Activated CD4-positive, CD25-positive, alpha-beta regulatory T cell (primary cell): ENCODE measurements at places on chromosomes 5 and 9.
A peak's percentile ranks its signal among the peaks of the same experiment; 100 is the strongest.

DNA sequence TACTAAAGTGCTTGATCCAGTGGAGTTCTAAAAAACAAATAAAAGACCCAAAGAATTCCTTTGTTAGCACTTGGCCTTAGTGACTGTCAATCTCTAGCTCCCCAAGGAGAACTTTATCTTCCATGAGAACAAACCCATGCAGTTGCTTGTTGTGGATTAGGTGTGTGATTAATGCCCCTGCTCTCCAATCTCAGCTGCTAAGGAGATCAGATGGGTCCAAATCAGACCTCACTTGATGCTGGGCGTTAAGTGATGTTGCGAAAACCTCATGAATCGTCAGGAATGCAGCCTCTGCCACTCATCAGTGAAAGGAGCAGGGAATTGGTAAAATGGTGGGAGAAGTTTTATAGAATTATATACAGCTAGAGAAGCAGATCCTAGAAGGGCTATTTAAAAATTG, 133.7 kb downstream of the DMAC1 start:
- no peak for DNase-seq

GRCh38 chr5:163619951-163620350, 114.5 kb downstream of the MAT2B start:
- no peak for DNase-seq

GRCh38 chr9:69351227-69351626, 26.2 kb downstream of the ENTREP1 start:
- DNase-seq, result no peak

DNA sequence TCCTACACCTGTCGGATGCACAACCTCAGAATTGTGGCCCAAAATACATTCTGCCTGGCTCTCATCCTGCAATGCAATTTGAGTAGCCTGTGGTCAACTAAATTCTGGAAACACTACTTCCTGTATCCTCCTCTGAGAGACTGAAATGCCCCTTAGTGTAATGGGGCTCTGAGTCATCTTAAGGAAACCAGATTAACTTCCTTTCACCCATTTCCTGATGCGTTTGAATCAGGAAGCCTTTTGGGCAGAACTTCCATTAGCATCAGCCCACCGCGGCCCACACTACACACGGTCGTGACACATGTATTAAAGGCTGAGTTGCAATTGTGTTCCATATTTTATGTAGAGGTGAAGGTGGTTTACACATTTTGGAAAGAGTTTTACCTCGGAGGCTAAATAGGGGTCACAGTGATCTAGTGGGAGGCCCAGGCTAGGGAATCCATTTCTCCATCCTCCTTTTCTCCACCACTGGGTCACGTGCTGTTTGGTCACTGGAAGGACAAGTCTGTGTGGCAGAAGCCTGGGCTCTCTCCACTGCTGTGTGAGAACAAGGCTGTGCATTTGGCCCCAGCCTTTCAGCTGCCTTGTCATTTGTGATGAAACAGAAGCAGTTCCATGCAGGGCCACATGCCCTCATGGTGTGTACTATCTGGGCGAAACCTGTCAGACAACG, 55.9 kb downstream of the DAP start:
- no peak for DNase-seq

- peak; percentile 27 for DNase-seq
Measured at GRCh38 chr9:38160613-38161215, 91.7 kb upstream of the SHB start.
